ENCODE measurements at places on chromosomes 7 and 10. TPM values are rescaled to one million over a fixed set of nuclear protein-coding genes. Genes with fewer than 3 reads are reported as not detected.

Gene OPALIN
- total RNA-seq = not detected

Gene VSIR
- total RNA-seq = 59.3 TPM

Gene GBX1
- not detected for total RNA-seq

Gene NRAP
- total RNA-seq = not detected

Gene TAS2R40
- total RNA-seq = not detected

Gene SORBS1
- total RNA-seq = 5.0 TPM

Gene MMP21
- total RNA-seq = not detected

Measured in PC-9 (cell line).